ENCODE measurements at places on chromosomes 4 and X.

GRCh38 chr4:105350859-105351490 lies 122.9 kb downstream of the PPA2 start:
- no peak for DNase-seq

GRCh38 chr4:8319731-8320385 lies 50.3 kb downstream of the HTRA3 start:
- no peak for DNase-seq

DNA sequence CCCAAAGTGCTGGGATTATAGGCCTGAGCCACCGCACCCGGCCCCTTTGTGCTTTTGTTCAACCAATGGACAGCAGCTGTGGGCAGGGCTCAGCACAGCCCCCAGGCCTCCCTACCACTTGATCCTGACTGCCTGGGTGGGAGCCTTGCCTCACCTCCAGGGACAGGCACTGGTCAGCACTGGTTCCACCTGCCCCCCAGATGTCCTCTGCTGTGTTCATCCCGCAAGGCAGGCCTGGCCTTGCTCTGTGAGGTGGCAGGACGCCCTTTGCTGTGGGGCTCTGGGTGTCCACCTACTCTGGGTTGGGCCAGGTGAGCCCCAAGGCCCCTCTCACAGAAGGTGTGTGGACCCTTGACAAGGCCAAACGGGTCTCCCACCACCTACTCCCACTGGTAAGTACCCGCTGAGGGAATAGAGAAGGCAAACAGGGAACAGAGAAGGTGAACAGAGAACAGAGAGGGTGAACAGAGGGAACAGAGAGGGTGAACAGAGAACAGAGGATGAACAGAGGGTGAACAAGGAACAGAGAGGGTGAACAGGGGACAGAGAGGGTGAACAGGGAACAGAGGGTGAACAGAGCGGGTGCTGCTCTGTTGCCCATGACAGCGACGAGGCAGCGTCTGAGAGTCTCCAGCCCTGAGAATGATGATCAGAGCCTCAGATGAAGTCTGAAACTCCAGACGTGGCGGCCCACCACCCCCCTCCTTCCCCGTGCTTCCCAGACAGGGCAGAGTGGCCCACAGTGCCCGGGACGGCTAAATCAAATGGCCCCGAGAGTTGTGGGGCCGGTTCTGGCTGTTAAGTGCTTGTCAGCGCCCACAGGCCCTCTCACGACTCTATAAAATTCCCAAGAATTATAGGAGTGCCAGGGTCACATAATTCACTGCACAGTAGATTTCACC lies 55.0 kb upstream of the NKX1-1 start:
- no peak for DNase-seq

GRCh38 chrX:45900766-45901615 lies 644.2 kb downstream of the ZNF674 start:
- DNase-seq = no peak

DNA sequence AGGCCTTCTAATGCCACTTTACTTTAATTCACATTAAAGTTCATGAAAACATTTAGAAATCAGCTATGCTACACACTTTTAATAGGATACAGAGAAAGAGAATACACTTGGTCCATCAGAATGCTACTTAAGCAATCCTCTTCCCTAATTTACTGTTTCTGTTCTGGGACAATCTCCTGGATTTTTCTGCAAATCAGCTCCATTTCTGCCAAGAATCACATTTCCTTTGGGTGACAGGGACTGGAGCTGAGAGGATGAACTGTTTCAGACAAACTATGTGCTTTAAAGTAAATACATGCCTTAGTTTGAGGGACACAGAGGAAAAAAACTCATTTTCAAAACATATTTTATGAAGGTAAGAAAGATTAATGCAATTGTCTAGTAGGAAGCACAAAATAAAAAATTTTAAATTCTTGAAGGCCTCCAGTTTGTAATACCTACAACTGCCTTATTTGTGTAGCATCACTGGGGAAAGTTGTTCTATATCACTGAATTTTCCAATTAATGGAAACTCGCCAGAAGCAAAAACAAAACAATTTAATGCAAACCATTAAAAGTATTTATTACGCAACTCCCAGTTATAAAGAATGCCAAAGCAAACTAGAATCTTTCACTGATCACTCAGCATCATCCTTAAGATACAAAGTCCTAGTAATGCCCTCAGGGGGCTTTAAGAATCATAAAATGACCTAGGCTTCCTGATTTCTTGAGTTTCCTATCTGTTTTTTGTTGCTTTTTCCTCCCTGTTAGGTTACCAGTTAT lies 36.3 kb downstream of the BCLAF3 start:
- DNase-seq = no peak

- no peak for DNase-seq
These were observed 286.1 kb upstream of the TENM3 start for GRCh38 chr4:181957088-181957487.

GRCh38 chrX:18537068-18537467 lies 111.7 kb downstream of the CDKL5 start:
- no peak for DNase-seq

GRCh38 chr4:25095837-25096236 lies 64.4 kb downstream of the SEPSECS start:
- no peak for DNase-seq

- DNase-seq = no peak
These were observed 23.8 kb downstream of the CNOT6L start for GRCh38 chr4:77795326-77795725.

- no peak for DNase-seq
These were observed 208.8 kb downstream of the OR13H1 start for GRCh38 chrX:131752493-131753198.

All from activated naive CD4-positive, alpha-beta T cell treated with anti-CD3 and anti-CD28 coated beads, Interleukin-2, amount 50 U/mL, for 16 hours (primary cell).